ENCODE measurements at places on chromosomes 12 and 14. TPM values are rescaled to one million over a fixed set of nuclear protein-coding genes. Genes with fewer than 3 reads are reported as not detected.

DNA sequence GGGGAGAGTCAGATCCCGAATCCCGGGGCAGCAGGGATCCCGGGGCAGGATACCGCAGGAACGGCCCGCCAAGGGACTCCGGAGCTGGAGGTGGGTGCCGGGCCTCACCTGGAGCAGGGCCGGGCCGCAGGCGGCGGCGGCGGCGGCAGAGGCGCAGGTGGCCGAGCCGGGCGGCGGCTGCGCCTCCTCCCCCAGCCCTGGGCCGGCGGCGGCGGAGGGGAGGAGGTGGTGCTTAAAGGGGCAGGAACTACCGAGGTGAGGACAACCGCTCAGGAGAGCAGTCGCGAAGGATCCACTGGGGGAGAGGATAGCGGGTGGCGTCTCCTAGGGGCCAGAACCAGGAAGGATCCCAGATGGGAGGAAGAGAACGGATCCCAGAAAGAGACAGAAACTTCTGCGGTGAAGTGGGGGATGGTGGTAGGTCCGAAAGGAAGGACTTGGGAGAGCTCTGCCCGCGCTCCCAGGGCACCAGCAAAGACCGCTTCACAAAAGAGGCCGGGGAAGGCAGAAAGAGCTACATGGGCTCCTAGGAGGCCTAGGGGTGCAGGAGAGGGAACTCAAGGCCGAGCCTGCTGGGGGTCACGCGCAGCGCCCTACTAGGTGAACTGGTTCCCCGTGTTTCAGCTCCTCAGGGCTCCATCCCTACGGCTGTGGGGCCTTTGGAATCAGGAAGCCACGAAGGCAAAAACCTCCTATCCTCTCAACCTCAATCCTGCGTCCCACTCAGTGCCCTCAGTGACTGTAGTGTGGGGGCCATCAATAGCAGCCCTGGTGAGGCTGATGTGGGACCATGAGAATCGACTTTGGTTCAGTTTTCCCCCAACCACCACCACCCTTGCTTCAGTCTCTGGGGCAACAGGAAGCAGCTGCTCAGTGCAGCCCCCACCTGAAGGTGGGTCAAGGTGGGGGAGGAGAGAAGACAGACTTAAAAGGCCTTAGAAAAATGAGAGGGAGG is 5.0 kb upstream of the BAZ2A start:
- DNase-seq: no peak

- no peak for DNase-seq
These were observed 133.4 kb downstream of the AACS start for GRCh38 chr12:125198652-125199051.

DNA sequence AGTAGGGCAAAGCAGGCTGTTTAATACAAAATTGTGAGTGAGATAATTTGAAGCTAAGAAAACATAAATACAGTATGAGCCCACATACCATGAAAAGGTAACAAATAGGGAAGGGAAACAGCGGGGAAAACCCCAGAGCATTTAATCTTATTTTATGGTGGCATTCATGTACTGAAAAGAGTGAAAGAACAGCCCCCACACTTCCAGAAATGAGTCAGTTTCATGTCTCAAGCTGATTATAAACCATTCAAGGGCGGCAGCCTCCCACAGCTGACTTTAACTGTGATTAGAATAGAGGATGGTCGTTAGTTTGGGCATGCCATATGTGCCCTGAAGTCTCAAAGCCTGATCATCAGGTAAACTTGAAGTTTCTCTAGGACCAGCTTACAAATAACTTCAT is 64.5 kb downstream of the FOXG1 start:
- no peak for DNase-seq

DNA sequence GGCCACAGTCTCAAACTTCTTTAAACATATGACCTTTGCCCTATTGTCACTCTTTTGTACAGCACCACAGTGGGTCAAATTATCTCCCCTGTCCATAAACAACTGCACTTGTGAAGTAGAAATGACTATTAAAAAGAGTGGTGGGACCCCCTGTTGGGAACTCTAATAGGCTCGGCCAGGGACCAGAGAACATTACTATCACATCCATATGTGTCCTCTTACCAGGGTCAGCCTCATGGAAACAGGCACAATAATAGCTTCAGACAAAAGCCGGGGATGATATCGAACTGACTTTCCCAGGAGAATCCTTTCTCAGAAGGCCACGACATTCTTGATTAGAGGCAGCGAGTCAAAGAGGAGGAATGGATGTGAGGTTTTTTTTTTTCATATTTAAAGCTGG is 96.6 kb downstream of the NKX2-1 start:
- no peak for DNase-seq

GRCh38 chr12:10190558-10191388 is 11.9 kb downstream of the TMEM52B start:
- DNase-seq: no peak

GRCh38 chr14:65226824-65227604 is 124.7 kb upstream of the MAX start:
- DNase-seq: no peak

GRCh38 chr12:87439990-87440827 is 589.0 kb downstream of the C12orf50 start:
- no peak for DNase-seq

DNA sequence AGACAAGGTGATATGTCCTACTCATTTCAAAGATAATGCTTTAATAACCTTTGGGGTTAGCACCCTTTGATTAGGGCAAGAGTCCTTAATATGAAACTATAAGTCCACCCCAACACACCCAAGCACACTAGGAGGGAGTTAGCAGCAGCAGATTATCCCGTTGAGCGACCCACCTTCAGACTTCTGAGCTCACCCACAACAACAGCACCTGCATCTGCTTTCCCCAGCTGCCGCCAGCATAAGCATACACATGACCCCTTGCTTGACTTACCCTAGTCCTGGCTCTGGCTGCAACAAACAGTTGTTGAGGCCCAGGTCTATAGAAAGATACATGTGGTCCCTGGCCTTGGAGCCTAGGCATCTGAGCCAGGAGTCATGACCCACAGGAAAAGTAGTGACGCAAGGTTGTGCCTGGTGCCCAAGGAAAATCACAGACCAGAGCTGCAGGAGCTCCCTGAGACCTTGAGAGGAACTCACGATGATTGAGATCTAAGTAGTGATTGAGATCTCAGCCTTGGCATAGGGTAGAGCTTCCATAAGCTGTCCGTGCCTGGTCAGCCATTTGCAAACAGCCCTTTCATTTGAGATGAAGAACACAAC is 19.0 kb downstream of the ZDHHC22 start:
- peak; percentile 22 for DNase-seq

DNA sequence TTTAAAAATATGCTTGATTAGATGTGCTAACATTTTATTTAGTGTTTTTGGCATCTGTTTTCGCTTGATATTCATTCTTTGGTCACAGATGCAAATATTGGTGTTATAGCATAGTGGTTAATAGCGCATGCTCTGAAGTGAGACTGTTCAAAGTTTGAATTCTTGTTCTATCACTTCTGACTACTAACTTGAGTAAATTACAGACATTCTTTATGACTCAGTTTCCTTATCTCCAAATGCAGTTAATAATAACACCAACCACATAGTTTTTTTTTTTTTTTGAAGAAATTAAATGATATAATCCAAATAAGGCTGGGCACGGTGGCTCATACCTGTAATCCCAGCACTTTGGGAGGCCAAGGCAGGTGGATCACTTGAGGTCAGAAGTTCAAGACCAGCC is 81.0 kb downstream of the TMX1 start:
- DNase-seq: no peak

GRCh38 chr12:80222261-80222660 is 122.9 kb downstream of the OTOGL start:
- DNase-seq: no peak

DNA sequence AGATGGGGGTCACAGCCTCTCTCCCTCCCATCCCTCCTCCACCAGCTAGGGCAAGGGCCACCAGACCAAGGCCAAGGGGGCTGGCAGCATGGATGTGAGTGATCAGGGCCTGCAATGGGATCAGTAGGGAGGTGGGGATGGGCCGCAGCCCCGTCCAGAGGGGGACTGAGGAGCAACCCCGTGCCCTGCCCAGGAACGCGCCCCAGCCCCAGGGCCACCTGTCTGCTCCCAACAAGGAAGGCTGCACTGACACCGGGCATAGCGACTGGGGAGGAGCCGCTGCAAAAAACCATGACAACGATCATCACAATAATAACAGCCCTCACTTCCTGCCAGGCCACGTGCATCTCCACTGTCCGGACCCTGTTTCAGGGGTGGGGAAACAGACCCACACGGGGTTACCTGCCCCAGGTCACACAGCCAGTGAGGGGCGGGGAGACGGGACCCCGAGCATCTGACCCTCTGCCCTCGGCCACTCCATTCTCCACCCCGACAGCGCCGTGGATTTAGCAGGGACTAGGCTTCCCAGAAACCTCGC is 24.3 kb downstream of the NCOR2 start:
- no peak for DNase-seq

DNA sequence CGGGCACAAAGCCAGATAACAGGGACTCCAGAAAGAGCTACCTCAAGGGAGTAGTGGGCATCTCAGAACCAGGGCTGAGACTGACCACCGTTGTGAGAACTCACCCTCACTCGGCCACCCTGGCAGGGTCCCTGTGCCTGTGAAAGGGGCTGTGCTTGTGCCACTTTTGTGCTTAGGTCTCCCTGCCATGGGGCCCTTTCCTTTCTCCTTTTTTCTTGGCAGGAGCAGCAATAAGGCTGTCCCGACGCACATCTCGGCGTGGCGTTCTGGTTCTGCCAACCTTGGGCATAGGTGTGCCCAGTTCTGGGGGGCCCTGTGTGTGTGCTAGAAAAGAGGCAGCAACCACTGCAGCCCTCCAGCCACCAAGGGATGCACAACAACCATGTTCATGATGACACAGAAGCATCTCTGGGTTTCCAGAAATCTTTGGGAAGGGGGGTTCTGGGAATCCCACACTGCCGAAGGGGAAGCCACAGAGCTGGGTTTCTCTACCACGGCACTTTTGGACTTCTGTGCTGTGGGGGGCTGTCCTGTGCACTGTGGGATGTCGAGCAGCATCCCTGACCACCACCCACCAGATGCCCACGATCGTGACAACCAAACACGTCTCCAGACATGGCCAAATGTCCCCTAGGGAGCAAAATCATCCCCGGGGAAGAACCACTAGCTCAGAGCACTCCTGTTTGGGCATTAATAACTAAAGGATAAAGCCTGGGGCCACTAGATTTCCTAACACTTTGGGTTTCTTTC is 13.1 kb upstream of the TMEM119 start:
- DNase-seq: no peak

- DNase-seq: no peak
These were observed 66.0 kb downstream of the DENND5B start for GRCh38 chr12:31524791-31525495.

DNA sequence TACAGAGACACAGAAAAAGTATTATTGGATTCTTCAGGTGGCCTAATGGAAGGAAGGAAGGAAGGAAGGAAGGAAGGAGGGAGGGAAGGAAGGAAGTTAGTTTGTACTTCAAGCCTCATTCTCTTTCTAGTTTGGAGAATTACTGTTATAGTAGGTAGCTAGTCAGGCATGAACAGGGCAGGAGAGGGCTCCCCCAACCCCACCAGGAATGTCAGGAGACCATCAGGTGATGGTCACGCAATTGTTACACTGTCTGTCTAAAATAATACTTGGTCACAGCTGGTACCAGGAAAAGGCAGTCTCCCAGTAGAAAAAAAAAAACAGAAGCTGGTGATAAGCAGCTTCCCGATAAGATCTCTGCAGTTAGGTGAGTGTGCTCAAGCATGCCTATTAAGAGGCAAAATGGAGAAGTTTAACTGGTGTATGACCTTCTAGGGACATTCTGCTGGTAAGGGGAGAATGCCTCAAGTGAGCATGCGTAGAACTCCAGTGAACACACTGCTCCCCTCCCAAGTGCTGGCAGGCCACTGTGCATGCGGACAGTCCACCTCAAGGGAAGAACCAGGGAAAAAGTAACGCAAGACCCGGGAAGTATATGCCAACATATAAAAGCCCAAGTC is 358.4 kb upstream of the SOX5 start:
- DNase-seq: no peak

GRCh38 chr14:101681795-101682194 is 79.7 kb upstream of the PPP2R5C start:
- DNase-seq: no peak

- no peak for DNase-seq
These were observed 13.9 kb upstream of the NR4A1 start for GRCh38 chr12:52037248-52037861.

GRCh38 chr14:84006643-84007155 is 1523.2 kb upstream of the FLRT2 start:
- no peak for DNase-seq

DNA sequence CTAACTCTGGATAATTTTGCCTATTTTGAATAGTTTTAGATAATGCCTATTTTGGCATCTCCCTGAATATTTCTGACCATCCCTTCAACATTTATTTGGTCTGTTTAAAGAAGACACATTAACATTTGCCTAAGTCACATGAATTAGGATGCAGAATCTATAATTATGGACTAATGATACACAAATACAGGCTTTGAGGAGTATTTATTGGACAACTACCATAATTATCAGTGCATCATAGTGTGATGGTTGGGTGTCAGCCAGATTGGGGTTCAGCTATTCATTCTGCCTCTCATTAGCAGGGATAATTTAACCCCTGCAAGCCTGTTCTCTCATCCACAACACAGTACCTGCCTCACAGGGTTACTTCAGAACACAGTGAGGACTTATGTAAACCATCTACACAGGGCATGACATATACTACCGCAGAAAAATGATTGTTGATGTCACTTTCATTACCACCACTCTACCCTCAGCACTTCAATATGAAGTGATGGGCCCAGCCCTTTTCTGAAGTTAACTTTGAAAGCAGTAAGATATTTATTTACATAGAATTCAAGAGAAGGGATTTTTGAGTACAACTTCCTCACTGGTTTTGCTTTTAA is 14.4 kb downstream of the PRKCH start:
- DNase-seq: no peak

- DNase-seq: no peak
These were observed 352.0 kb downstream of the ZFP36L1 start for GRCh38 chr14:68440820-68441219.

GRCh38 chr12:25416516-25416915 is 136.6 kb downstream of the LMNTD1 start:
- DNase-seq: no peak

DNA sequence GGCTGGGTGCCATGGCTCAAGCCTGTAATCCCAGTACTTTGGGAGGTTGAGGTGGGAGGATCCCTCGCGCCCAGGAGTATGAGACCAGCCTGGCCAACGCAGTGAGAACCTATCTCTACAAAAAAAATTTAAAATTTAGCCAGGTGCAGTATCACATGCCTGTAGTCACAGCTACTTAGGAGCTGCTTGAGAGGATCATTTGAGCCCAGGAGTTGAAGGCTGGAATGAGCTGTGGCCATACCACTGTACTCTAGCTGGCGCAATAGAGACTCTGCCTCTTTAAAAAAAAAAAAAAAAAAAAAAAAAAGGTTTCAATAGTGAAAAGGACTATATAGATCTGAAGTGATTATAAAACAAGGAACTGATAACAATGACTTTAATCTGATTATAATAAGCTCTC is 13.5 kb downstream of the PSMA3 start:
- no peak for DNase-seq

GRCh38 chr12:106740818-106741217 is 33.7 kb upstream of the RIC8B start:
- no peak for DNase-seq

The RERG gene
- 15.9 TPM for total RNA-seq

The DNAI7 gene
- not detected for total RNA-seq

The RPGRIP1 gene
- 0.80 TPM for total RNA-seq

The SPX gene
- total RNA-seq: 0.45 TPM

The CCDC196 gene
- total RNA-seq: not detected

The PTPRR gene
- total RNA-seq: 0.32 TPM

The ABCC9 gene
- total RNA-seq: 55.1 TPM
